Activated T-cell treated with anti-CD3 and anti-CD28 coated beads for 24 hours (primary cell): ENCODE measurements at places on chromosomes 12 and 14.

- no peak for DNase-seq
These were observed 45.6 kb downstream of the DDX11 start for GRCh38 chr12:31119192-31119802.

DNA sequence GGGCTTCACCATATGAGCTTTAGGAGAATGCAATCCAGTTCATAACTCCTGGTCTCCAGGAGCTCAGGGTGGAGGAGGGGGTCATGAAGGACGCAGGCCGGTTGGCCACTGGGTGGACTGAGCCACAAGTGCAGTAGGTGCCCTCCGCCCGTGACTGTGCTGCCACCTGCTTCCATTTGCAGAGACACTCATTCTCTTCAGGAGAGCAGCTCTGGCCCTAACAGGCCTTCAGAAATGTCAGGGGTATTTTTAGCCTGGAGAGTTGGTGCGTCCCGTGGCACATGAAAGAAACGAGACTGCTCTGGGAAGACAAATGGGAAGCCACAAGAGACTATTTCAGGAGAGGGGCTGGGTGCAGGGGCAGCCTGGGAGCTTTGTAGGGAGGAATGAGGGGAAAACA lies 74.6 kb upstream of the MYL2 start:
- no peak for DNase-seq

DNA sequence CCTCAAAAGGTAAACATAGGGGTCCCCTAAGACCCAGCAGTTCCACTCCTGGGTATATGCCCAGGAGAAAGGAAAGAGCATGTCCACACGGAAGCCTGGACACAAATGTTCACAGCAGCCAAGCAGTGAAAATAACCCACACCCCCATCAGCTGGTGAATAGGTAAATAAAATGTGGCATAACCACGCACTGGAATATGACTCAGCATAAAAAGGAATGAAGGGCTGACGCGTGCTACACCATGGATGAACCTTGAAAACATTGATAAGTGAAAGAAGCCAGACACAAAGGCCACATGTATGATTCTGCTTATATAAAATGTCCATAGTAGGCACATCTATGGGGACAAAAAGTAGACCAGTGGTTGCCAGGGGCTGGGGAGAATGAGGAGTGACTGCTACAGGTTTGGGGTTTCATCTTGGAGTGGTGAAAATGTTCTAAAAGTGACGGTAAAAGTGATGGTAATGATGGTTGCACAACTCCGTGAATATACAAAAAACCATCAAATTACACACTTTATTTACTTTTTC lies 3.8 kb upstream of the SCARB1 start:
- DNase-seq: no peak

DNA sequence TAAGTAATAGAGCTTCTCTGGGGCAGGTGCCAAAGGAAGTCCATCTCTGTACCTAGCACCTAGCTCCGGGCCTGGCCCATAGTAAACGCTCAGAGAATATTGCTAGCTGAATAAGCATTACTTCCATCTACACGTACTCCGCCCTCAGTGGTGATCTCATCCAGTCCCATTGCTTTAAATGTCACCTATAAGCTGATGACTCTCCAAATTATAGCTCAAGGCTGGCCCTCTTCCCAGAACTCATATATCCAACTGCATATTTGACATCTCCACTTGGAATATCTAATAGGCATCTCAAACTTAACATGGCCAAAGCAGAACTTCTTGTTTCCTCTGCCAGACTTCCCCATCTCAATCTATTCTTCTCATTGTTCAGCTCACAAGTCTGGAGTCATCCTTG lies 6.9 kb upstream of the DYNLL1 start:
- no peak for DNase-seq

DNA sequence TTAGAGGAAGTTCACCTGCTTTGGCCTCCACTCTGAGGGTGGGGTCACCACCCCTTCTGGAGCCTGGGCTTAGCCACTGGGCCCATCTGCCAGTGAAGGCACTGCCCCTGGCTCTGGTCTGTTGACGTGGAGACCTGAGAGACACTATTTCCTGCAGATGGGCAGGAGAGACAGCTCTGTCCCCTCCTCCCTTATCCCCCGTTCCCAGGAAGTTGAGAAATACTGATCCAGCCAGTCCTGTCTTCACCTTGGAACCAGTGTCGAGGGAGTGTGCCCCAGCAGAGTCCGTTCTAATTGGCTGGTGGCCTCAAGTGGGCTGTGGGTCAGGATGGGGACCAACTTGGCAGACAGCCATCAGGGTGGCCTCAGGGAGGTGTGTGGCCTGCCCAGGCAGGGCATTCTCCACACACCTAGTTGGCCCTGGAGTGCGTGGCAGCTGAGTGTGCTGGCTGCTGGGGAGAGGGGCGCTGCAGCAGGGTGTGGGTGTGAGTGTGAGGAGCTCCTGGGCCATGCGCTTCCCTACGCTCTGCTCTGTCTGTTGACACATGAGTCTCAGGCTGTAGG lies 25.4 kb downstream of the CLSTN3 start:
- no peak for DNase-seq

DNA sequence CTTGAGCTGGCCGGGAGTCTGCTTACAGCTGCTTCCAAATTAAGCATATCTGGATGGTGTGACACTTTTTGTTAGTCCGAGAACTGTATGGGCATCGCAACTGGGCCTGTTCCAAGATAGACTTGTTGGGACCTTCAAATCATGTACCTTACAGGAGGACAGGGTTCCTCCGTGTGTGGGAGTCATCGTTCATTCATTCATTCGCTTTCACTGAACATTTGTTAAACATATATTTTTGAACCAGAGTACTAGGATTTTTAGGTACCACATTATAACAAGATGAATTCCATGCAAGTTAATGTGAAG lies 387 bp upstream of the IPO8 start:
- DNase-seq: no peak

- no peak for DNase-seq
These were observed 321.4 kb upstream of the SEL1L start for GRCh38 chr14:81855007-81855406.
